Mesenchymal stem cell (in vitro differentiated cells and primary cell): ENCODE measurements at places on chromosomes 1 and 21.

GRCh38 chr1:207218512-207219362 is 102.7 kb upstream of the CD55 start:
- no peaks in the 10 kb centered on the region for H3K36me3 ChIP-seq
- no peaks in the 10 kb centered on the region for H3K4me1 ChIP-seq
- DNase-seq, result no peak
- H3K4me3 ChIP-seq, result no peak overlapping the region

DNA sequence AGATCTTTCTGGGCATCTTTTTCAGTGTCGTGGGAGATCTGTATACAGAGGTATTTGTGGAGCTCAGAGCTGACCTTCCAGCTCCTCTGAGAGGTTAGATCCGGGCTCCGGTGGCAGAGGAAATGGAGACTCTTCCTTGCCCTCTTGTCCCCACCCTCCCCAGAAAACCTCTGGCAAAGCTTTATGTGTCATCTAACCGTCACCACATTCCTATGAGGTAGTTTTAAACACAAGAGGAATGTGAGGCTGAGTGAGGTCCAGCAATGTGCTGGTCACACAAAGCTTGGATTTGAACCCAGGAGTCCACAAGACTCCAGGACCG is 1.2 kb downstream of the CD160 start:
- peak overlapping the region; percentile 5 for H3K27ac ChIP-seq
- no peak overlapping the region for H3K4me3 ChIP-seq
- no peaks in the 10 kb centered on the region for H3K27me3 ChIP-seq
- peaks cover 24% of the 10 kb centered on the region for H3K4me1 ChIP-seq

- no peak overlapping the region for H3K4me3 ChIP-seq
- peak; percentile 48 for DNase-seq
- peaks cover 2% of the 10 kb centered on the region for H3K4me1 ChIP-seq
- peaks cover 63% of the 10 kb centered on the region for H3K27me3 ChIP-seq
- no peaks in the 10 kb centered on the region for H3K36me3 ChIP-seq
Observed at GRCh38 chr1:204971517-204972336, 71.3 kb upstream of the CNTN2 start.

- H3K4me3 ChIP-seq, result no peak overlapping the region
- peak; percentile 22 for DNase-seq
- H3K27ac ChIP-seq, result no peak overlapping the region
- H3K36me3 ChIP-seq, result no peaks in the 10 kb centered on the region
Observed at GRCh38 chr1:52225174-52225573, 83.3 kb downstream of the ZFYVE9 start.

DNA sequence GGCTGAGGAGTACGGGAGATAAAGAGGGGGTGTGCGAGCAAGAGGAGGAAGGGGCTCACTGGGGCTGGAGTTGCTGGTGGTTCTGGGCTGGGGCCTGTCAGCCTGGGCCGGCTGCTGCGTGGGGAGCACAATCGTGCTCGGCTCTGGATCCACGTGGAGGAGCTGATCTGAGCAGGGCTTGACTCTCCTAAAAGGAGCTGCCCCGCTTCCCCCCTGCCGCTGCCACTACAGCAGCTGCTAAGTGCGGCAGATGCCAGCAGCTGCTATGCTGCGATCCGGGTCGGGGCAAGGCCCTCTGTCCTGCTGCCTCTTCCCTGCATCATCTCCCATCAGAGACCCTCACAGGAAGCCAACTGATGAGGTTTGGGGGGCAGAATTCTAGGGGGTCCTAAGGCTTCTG is 165.9 kb downstream of the PCBP3 start:
- H3K4me3 ChIP-seq, result no peak overlapping the region
- H3K27ac ChIP-seq, result no peak overlapping the region

GRCh38 chr1:205680073-205680851 is at the start of gene SLC45A3:
Gene SLC45A3, minus strand, starts transcription at chr1:205680509. Its CDS starts 15,853 bp downstream, at chr1:205664656.
- H3K4me3 ChIP-seq, result peak within 1 kb of the TSS; percentile 90
- no peaks in the 10 kb centered on the region for H3K27me3 ChIP-seq
- H3K27ac ChIP-seq, result peak within 1 kb of the TSS; percentile 72
- peaks cover 21% of the 10 kb centered on the region for H3K4me1 ChIP-seq
- no peaks in the 10 kb centered on the region for H3K36me3 ChIP-seq

- H3K27me3 ChIP-seq, result no peaks in the 10 kb centered on the region
- H3K4me1 ChIP-seq, result peaks cover 14% of the 10 kb centered on the region
- H3K36me3 ChIP-seq, result peaks cover 35% of the 10 kb centered on the region
- peak overlapping the region; percentile 3 for H3K4me3 ChIP-seq
Observed at GRCh38 chr1:35715568-35716002, 3.1 kb downstream of the C1orf216 start.

DNA sequence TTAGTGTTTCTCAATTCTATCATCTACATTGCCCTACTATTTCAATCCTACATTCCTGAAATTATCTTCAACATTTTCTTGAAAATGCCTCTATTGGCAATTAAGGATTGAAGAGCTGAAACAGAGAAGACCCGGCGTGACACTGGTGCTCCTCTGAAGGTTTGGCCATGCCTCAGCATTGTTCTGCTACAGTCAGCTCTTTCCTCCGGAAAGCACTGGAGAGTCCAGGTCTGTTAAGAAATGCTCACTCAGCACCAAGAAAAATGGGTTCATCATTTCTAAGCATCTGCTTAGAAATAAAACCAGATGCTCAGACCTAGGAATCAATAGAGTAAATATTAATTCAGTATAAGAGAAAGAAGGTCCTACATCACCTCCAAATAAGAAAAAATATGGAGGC is 58.8 kb downstream of the WARS2 start:
- no peak overlapping the region for H3K4me3 ChIP-seq
- H3K36me3 ChIP-seq, result no peaks in the 10 kb centered on the region
- H3K27me3 ChIP-seq, result no peaks in the 10 kb centered on the region
- no peak for DNase-seq

DNA sequence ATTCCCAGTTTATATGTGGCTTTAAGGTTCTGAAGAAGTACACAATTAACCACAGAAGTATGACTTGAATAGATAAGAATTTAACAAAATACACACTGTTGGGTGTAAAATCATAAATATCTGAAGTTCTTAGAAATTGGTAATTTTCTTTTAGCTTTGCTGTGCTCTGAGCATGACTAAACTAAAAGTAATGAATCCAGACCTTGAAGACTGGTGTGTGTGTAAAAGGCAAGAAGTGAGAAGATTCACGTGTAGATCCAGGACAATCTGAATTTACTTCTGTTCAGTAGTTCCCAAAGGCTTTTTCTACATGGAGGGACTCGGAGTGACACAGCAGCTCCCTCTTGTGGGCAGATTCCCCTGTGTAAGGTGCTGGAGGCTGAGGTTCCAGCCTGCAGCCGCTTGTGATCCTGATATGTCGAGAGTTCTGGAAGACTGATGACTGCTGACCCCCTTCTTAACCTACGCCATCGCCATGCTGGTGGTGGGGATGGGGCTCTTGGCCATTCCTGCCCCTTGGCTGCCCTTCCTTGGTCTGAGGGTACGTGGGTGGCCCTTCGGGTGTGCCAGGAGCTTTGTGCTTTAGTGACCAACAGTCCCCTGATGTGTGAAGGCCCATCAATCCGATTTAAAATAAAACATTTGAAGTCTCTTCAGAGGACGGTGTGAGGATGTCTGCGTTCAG is 62.7 kb downstream of the ADARB1 start:
- no peaks in the 10 kb centered on the region for H3K36me3 ChIP-seq
- H3K27ac ChIP-seq, result peak overlapping the region; percentile 6
- H3K27me3 ChIP-seq, result no peaks in the 10 kb centered on the region
- H3K4me3 ChIP-seq, result no peak overlapping the region
- DNase-seq, result peak; percentile 90

DNA sequence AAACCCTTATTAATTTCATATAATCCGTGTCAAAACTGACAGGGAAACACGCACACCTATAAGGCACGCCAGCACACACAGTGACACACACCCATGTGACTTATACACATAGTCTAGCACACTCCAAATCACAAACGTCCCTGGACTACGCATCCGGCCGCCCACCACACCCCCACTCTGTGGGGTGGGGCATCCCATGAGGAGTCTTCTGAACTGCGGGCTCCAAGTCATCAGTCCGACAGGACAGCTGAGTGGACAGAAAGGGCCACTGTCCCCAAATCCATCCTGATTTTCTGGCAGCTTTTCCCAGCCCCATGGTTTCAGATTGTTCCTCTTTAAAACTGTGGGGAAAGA is 829 bp downstream of the PEA15 start:
- no peaks in the 10 kb centered on the region for H3K27me3 ChIP-seq
- peaks cover 31% of the 10 kb centered on the region for H3K36me3 ChIP-seq
- H3K4me1 ChIP-seq, result peaks cover 36% of the 10 kb centered on the region
- peak; percentile 74 for DNase-seq
- peak overlapping the region; percentile 94 for H3K27ac ChIP-seq

GRCh38 chr1:159598196-159598595 is 10.6 kb downstream of the APCS start:
- H3K27ac ChIP-seq, result peak overlapping the region; percentile 95
- H3K27me3 ChIP-seq, result no peaks in the 10 kb centered on the region
- H3K36me3 ChIP-seq, result no peaks in the 10 kb centered on the region
- no peak overlapping the region for H3K4me3 ChIP-seq
- DNase-seq, result peak; percentile 37

DNA sequence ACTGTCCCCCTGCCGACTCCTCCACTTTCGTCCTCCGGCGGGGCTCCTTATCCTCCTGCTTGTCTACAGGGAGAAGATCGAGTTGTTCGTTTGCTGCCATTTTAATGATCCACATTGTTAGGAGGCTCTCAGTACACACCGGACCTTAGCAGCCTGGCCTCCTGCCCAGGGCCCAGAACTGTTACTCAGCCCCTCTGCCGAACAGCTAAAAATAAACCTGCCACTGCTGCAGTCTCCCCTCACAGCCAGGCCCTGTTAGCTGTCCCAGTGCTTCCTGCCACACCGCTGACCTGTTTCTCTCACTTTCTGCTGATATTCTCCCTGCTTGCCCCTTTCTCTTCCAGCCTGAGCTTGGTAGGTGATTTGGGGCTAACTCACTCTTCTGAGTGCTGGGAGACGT is 8.3 kb downstream of the MAPKAPK2 start:
- peak; percentile 85 for DNase-seq
- no peaks in the 10 kb centered on the region for H3K27me3 ChIP-seq
- H3K27ac ChIP-seq, result peak overlapping the region; percentile 71
- peak overlapping the region; percentile 56 for H3K4me3 ChIP-seq
- H3K36me3 ChIP-seq, result peaks cover 21% of the 10 kb centered on the region

- H3K27me3 ChIP-seq, result no peaks in the 10 kb centered on the region
- no peak overlapping the region for H3K4me3 ChIP-seq
- peaks cover 2% of the 10 kb centered on the region for H3K4me1 ChIP-seq
- no peak for DNase-seq
- peaks cover 24% of the 10 kb centered on the region for H3K36me3 ChIP-seq
Observed at GRCh38 chr21:25562660-25563059, 44.6 kb downstream of the MRPL39 start.

GRCh38 chr1:181424786-181425403 is 58.4 kb upstream of the CACNA1E start:
- H3K27ac ChIP-seq, result no peak overlapping the region
- H3K4me3 ChIP-seq, result no peak overlapping the region
- H3K36me3 ChIP-seq, result no peaks in the 10 kb centered on the region
- no peaks in the 10 kb centered on the region for H3K4me1 ChIP-seq
- H3K27me3 ChIP-seq, result peaks cover 4% of the 10 kb centered on the region

DNA sequence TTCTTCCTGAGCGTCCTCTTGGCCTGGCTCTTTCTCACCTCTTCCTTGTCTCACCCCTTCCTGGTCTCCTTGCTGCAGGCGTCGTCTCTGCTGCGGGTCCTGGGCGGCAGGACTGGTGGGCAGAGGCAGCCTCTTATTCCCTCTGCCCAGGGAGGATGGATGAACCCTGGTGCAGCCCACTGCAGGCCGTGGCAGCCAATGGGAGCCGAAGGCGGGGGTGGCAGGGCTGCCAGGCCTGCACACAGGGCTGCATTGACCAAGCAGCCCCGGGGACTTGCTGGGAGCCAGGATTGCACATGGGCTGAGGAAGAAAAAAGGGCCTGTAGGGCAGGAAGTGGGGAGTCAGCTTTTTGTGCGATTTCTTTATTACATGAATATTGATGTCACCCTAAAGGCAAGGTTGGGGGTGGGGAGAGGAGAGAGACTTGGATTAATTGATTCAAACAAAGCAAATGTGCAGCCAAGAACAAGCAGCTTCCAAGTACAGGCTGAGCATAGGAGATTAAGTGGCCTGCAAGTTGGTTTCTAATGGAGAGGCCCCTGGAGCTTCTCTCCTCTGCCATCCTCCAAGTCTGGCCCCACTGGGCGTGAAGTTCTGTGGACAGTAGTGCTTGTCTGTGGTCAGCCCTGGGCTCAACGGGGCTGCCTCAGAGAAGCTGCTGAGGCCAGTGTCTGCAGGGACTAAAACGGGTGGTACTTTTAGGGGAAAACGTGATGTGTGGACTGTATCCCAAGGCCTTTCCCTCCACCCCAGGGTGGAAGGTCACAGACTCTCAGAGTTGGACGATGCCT is at the start of gene S100B:
TSS of gene S100B (minus strand) at position 108 of the 792 bp plus-strand sequence. CDS start 2,667 bp downstream, outside the sequence.
- no peak within 1 kb of the TSS for H3K27ac ChIP-seq
- no peaks in the 10 kb centered on the region for H3K4me1 ChIP-seq
- peaks cover 38% of the 10 kb centered on the region for H3K27me3 ChIP-seq

- no peak overlapping the region for H3K27ac ChIP-seq
- H3K4me3 ChIP-seq, result no peak overlapping the region
Observed at GRCh38 chr1:7313826-7314225, 457.3 kb upstream of the VAMP3 start.

GRCh38 chr1:155703216-155703615 is 14.3 kb downstream of the DAP3 start:
- no peaks in the 10 kb centered on the region for H3K27me3 ChIP-seq
- H3K36me3 ChIP-seq, result no peaks in the 10 kb centered on the region
- DNase-seq, result no peak
- peaks cover 2% of the 10 kb centered on the region for H3K4me1 ChIP-seq
- no peak overlapping the region for H3K27ac ChIP-seq

GRCh38 chr1:19866758-19867157 is 15.4 kb upstream of the OTUD3 start:
- no peak overlapping the region for H3K27ac ChIP-seq
- H3K36me3 ChIP-seq, result no peaks in the 10 kb centered on the region
- no peak overlapping the region for H3K4me3 ChIP-seq

GRCh38 chr1:154822717-154823116 is 47.4 kb downstream of the KCNN3 start:
- H3K27ac ChIP-seq, result no peak overlapping the region
- peaks cover 31% of the 10 kb centered on the region for H3K27me3 ChIP-seq
- DNase-seq, result no peak
- no peaks in the 10 kb centered on the region for H3K36me3 ChIP-seq
- H3K4me1 ChIP-seq, result no peaks in the 10 kb centered on the region

- no peak overlapping the region for H3K27ac ChIP-seq
- no peaks in the 10 kb centered on the region for H3K36me3 ChIP-seq
- H3K4me1 ChIP-seq, result peaks cover 46% of the 10 kb centered on the region
- no peak for DNase-seq
- H3K4me3 ChIP-seq, result no peak overlapping the region
Observed at GRCh38 chr1:2479186-2479585, 3.1 kb downstream of the PLCH2 start.
